Stimulated activated CD4-positive, alpha-beta T cell treated with anti-CD3 and anti-CD28 coated beads, Interleukin-4, amount 100 ng/mL, for 48 hours (primary cell): ENCODE measurements at places on chromosomes 11 and 22.

- DNase-seq, result peak; percentile 65
Measured at GRCh38 chr11:14643697-14644225, at the start of gene PDE3B. Gene PDE3B (plus strand): TSS chr11:14643804. CDS start chr11:14644076, 272 bp downstream.

DNA sequence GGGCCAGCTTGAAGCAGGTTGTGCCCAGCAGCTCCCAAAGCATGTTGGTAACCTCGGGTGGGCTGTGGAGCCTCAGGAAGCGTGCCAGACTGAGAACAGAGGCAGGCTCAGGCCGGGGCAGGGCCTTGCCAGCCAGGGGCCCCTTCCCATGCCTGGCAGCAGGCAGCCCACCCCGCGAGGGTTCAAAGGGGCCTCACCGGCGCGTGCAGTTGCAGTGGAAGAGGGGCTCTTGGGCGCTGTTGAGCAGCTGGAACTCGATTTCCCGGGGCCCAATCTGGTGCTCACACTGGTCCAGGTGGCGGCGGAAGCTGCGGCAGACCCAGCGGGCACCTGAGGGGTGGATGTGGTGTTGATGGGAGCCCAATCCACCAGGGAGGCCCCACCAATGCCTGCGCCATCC is 3.6 kb downstream of the PLA2G3 start:
- no peak for DNase-seq

- no peak for DNase-seq
Measured at GRCh38 chr11:65503949-65504673, 5.3 kb downstream of the MALAT1 start.

GRCh38 chr11:80383655-80384054 is 942.8 kb upstream of the TENM4 start:
- no peak for DNase-seq

DNA sequence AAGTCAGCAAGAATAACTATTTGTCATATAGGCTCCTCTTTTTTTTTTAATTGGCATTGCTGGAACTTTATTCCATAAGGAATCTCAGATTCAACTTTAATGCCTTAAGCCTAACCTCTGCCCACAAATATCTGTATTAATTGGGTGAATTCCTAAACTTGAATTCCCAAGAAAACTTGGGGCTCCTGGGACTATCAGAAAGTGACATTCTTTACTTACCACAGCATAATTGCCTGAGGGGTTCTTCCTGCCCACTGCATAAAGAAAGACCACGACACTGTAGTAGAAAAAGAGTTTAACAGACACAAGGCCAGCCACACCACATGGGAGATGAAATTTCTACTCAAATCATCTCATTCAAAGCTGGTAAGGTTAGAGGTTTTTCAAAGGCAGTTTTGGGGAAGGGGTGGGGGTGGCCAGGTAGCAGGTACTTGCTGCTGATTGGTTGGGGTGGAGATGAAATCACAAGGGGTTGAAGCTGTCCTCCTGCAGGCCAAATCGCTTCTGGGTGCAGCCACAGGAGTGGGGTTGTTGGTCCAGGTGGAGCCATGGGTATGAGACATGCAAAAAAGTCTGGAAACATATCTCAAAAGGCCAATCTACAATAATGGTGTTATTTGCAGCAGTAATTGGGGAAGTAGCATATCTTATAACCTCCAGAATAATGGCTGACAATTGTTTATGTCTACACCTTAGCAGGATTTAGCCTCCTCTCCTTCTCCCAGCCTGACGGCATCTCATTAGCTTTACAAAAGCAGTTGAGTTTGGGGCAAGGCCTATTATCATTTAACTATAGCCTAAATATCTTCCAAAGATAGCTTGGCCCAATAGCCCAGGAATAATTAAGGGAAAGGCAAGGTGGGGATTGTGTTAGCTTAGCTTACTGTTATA is 4.8 kb upstream of the NLRP10 start:
- no peak for DNase-seq

DNA sequence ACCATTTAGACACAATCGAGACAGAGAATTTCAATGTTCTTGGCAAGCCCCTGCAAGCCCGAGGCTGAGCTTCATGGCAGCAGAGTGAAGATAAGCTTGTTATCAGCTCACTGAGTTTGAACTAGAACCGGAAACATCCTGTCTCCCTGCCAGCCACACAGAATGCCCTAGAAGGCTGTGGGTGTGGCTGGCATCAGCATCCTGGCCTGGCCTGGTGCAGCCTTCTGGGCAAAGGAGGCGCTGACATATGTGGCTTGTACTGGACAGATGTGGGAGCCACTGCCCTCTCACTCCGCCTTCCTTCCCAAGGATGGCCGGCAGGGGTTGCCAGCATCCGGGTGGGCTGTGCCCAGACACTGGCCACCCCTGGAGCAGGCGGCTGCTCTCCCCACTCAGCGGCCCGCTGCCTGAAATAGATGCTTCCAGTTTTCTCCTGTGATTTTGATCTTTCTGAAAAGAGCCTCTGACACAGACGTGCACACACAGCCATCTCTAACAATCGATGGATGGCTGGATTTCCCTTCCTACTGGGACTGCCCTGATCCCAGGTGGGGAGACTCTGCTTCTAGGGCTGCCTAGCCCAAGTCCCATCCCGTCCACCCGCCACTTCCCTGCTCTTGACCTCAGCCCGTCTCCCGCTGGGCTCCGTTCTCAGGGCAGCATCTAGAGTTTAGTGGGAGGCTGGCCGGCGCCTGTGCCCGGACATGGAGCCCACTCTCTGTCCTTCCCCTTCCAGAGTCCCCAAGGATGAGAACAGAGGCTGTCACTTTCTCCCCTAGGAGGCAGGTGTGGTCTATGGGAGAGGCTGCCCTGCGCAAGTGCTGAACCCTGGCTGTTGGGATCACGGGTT is 149.7 kb downstream of the CTTN start:
- no peak for DNase-seq

DNA sequence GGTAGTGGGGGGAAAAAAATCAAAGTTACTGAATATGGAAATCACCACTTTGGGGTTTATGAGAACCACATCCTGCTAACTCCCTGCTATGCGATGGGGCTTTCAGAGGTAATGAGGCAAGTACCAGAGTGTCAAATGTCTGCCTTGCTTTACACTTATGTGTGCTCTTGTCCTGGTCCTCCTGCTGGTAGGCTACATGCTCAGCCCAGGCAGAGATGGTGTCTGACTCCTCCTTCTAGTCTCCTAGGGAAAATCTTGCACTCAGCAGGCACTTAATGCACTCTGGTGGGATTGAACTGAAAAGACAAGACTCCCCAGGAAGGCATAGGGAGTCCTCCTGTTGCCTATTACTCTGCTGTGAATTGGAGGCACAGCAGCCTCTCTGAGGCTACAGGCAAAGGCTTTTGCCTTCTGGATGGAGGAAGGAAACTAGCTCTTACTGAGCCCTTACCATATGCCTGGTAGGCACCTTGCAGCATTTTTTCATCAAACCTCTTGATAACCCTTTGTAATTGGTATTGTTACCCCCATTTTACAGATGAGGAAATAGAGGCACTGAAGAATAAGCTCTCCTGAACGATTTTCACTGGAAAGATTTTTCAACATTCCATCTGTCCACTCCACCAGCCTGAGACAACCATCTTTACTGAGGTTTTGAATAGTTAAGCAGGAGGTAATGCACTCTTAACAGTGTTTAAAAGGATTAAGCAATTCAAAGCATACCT is 132.1 kb upstream of the PAX6 start:
- no peak for DNase-seq

GRCh38 chr11:446891-447290 is 3.2 kb upstream of the PTDSS2 start:
- no peak for DNase-seq

DNA sequence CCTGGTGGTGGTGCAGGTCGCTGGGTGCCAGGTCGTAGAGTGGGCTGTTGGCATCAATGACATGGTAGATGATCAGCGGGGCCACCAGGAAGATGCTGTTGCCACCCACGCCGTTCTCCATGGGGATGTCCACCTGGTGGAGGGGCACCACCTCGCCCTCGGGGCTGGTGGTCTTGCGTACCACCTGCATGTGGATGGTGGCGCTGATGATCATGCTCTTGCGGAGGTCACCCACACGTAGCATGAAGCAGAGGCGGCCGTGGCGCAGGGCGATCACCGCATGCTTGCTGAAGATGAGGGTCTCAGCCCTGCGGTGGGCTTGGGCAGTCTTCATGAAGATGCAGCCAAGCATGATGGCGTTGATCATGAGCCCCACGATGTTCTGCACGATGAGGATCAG is 1.2 kb downstream of the KCNJ11 start:
- DNase-seq, result no peak

DNA sequence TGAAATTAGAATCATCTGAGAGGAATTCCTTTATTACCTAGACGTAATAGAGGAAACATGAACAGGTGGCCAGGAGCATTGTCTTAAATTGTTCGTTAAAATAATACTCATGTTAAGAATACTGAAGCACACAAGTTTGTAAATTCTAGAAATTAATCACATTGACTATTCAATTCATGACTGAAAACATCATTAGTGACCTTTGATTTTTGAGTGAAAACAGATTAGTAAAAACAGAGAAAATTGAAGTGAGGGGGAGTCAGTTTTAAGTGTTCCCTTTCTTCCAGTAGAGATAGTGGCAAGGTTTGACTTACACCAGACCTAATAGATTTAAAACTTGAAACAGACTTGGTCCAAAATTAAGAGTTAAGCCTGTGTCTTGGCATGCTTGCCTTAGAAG is 1.4 kb downstream of the ZFP91 start:
- DNase-seq, result no peak

DNA sequence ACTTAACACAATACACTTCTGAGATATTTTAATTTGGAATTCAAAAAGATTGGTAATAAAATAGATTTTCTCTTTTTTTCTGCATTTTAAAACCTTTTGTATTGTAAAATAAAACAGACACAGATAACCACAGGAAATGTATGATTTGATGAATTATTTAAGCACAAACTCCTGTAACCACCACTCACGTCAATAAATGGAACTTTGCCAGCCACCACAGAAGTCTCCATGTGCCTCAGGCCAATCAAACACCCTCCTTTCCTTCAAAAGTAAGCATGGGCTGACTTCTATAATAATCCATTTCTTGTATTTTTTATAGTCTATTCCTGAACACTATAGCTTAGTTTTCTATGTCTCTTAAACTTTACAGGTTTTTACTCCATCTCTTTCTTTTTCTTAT is 721.7 kb downstream of the DLG2 start:
- DNase-seq, result no peak
